Anterior cingulate cortex (tissue), 58 donors: ENCODE measurements at places on chromosomes 7 and 10.

DNA sequence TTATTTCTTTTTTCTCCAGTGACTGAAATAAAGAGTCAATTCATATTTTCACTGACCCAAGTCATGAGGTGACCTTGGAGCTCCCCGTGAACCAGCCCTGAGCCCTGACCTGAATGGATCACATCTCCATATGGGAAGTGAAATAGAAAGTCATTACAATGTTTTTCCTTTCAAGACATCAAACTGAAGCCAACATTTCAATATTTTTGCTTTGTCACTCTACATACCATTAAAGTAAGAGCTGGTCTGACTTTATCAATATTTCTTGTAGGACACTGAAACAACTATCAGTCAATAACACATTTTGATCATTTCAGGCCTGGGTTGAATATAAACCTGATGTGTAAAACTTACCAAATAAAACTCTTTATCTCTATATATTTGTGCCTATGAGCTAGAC, 249.8 kb upstream of the PHF14 start:
- no peak for DNase-seq

- DNase-seq, result no peak
Observed at GRCh38 chr10:79020015-79020491, 48.7 kb upstream of the ZMIZ1 start.

DNA sequence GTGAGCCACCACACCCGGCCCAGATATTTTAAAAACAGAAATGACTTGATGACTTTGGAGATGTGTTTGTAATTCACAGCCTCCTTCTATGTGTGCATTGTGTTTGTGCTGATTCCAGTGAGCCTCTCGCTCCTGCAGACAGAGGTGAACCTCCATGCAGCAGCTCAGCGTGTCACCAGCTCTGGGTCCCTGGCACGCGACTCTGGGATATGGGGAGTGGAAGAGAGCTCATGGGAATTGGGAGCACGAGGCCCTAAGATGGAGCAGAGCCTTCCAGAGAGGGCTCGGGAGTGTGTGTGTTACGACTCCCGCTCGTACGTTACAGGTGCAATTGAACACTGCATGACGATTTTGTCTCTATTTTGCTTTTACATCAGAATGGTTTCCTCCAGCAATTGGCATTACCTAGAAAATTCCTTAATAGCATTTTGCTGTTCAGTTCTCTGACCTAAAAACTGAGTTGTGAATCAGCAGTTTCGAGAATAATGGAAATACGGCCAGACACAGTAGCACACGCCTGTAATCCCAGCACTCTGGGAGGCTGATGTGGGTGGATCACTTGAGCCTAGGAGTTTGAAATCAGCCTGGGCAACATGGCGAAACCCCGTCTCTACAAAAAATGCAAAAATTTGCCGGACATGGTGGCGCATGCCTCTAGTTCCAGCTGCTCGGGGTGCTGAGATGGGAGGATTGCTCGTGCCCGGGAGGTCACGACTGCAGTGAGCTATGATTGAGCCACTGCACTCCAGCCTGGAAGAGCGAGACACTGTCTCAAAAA, 204.6 kb downstream of the CUX1 start:
- DNase-seq, result no peak

- no peak for DNase-seq
Observed at GRCh38 chr7:30837581-30837980, 66.4 kb downstream of the MINDY4 start.

DNA sequence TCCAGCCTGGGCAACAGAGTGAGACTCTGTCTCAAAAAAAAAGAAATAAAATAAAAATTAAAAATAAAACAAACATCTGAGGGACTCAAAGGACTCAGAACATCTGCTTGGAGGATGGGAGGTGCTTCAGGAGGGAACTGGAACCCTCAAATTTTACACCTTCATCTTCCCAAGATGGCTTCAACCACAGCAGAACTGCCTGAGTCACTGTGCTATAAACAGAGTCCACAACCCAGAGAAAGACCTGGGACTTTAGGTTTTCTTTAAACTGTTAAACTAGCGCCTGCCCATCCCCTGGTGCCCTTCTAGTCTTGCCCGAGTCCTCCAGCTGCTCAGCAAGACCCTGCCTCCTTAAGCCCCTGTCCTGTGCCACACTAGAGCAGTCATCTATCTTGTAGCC, 40.8 kb downstream of the RGS10 start:
- no peak for DNase-seq

GRCh38 chr10:119693262-119693957, 32.4 kb upstream of the INPP5F start:
- DNase-seq, result no peak

DNA sequence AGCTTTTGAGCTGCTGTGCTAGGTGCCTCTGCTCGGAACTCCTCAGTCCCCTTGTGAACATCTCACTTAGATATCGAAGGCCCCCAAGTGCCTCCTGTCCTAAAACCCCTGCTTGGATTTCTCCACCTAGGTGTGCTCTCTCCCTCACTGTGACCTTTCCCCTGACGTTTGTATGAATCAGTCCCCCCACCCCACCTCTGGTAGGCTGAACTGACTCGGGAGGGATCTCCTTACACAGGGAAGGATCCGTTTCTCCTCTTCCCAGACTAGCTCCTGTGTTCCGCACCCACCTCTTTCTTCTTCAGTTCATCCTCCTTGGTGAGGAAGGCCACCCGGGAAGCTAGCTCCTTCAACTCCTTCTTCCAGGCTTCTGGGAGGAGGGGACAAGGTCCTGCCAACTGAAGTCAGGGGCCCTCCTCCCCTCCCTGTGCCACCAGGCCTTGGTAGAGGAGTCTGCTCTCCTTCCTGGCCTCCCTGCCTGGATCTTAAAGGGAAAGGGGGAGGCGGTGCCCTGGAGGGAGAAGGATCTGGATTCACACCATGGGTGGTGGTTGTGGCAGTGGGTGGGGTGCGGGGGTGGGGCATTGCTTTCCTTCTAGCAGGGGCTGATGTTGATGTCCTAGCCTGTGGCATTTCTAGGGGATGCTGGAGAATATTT, 6.8 kb downstream of the TBATA start:
- no peak for DNase-seq

DNA sequence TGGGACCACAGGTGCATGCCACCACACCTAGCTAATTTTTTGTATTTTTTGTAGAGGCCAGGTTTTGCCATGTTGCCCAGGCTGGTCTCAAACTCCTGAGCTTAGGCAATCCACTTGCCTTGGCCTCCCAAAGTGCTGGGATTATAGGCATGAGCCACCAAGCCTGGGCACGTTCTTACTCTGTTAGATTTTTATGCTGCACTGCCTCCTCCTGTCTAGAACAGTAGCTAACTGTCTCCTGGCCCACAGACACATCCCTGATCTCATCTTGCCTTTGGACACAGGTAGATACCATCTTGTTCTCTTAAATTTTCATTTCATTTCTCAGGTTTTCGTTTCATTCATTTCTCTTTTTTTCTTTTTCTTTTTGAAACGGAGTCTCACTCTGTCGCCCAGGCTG, 41.1 kb downstream of the BLVRA start:
- DNase-seq, result no peak

DNA sequence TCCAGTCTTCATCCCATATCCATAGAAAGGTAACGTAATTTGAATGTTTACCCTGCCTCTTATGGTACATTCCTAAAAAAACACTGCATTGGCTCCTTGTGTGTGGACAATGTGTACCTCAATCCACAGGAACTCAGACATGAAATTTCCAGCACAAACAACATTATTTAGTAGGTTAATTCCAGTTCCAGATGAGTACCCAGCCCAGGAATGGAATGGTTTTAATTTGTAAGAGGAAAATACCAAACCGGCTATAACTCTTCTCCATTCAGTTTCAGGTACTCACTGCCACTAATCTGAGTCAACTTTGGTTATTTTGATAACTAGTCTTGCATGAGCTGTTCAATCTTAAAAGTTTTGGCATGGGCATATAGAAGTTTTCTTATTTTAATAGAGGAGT, 39.0 kb downstream of the TFPI2 start:
- DNase-seq, result no peak

DNA sequence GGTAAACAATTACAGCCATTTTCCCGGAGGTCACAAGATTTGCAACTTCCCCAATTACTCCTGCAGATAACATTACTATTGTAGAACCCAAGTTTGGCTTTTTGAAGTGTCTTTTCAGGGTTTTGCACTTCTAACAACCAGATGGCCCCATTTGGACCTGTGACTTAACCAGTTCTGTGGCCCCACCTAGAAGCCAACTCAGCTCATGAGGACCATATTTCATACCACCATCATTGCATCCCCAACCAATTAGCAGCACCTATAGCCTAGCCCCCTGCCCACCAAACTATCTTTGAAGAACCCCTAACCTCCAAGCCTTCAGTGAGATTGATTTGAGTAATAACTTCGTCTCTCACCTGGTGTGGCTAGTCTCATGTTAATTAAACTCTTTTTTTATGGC, 51.3 kb upstream of the WDR11 start:
- DNase-seq, result no peak

DNA sequence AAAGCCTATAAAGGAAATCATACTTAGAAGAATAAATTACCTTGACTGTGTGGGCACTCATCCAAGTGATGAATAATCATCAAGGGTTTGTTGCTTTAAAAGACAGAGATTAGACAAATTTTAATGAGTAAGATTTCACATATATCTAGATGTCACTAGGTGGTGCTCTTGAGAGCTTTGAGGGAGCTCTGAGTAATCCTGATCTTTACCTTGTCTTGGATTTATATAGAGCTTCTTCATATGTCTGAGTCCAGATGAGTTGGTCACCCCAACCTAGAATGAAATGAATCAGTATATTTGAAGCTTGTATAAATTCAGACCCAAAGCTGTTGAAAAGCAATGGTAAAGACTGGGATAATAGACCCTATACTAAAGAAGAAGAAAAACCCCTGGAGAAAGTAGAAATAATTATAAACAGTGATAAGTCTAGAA, 3.7 kb downstream of the AGR2 start:
- DNase-seq, result no peak

GRCh38 chr10:62121187-62121530, 147.5 kb downstream of the RTKN2 start:
- no peak for DNase-seq

GRCh38 chr7:28954946-28955345, 3.2 kb downstream of the TRIL start:
- DNase-seq, result no peak

DNA sequence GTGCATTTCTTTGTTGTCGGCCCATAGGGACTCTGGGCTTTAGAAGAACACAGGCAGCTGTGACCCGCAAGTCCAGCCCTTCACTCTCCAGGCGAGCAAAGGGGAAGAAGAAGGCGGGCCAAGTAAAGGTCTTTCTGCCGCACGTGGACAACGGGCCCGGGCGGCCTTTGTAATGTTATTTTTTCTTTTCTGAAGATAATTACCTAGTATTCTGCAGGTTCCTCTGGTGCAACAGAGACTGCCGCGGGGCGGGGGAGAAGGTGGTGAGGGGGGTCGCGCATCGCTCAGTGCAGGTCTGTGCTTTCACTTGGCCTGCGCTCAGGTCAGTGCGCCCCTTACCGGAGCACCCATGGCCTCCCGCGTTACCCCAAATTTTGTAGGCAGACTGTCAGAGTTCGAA, 7.1 kb upstream of the TBX20 start:
- no peak for DNase-seq

- no peak for DNase-seq
Observed at GRCh38 chr10:121509112-121509511, 89.1 kb downstream of the FGFR2 start.

GRCh38 chr10:73478636-73479035, 17.2 kb downstream of the PPP3CB start:
- no peak for DNase-seq
